Stimulated activated CD4-positive, alpha-beta T cell treated with anti-CD3 and anti-CD28 coated beads, Interleukin-1b, Interleukin-23, amount 100 ng/mL, for 1 hour (primary cell): ENCODE measurements at places on chromosomes 1 and 21.

DNA sequence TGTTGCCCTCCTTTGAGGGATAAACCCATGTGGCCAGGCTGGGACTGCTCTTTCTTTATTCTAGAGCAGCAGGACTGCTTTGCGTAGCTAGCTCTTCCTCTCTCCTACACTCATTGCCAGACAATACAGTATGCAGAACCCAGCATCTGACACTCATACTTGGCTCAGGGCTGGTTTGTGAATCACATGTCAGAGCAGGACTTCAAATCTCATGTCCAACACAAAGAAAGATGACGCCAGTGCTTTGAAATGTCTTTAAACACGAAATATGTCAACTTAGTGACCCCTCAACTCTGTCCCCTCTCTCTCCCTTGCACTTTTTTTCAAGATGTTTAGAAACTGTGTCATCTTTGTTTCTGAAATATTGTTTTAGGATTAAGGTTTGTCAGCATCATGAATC is 135.0 kb downstream of the TGFB2 start:
- no peak for DNase-seq

DNA sequence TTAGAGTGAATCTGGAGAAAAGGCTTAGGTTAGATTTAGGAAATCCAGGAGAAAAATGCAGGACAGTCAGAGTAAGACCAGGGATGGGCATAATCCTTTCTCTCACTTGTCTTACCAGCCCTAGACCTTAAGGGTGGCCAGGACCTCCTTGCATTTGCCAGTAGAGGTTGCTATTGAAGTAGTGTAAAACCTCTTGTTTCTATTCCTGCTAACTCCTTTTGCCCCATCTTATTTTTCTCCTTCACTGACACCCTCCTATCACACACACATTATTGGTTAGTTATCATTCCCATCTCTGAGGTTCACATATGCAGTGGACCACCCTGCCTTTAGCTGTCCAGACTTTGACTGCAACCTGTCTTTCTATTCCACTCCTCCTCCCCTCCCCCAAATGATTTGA is 75.0 kb upstream of the MACF1 start:
- DNase-seq = no peak

GRCh38 chr1:232979558-232979957 is 29.1 kb downstream of the NTPCR start:
- DNase-seq = no peak

GRCh38 chr1:59699227-59699847 is 115.4 kb upstream of the HOOK1 start:
- DNase-seq = no peak

DNA sequence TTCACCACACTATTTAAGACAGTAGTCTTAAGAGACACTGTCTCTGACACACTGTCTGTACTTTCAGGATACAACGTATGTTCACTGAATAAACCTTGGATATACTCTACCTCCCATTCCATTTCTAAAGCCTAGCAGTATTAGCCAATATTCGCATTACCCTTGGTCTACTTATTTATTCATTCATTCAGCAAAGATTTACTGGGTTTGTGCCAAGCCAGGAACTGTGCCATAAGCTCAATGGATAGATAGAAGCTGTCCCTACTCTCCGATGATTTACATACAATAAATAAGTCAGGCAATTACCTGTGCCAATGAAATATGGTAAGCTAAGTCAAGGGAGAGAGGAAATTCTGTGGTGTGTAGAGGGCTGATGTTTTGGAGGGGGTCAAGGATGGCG is 195.2 kb upstream of the RAB4A start:
- no peak for DNase-seq

DNA sequence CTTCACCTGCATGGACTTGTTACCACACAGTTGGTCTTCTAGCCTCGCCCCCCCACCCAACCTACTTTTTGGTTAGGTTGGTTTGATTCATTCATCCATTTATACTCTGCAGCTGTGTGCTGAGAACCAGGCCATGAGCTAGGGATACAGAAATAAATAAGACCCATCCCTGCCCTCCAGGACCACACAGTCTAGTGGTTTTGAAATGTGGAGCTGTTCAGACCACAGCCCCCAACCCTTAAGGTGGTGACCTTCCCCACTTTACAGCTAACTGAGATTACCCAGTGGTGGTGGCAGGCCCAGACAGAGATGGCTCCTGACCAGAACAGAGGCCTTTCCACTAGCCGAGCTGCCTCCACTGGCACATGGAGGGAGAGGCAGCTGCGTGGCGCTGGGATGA is 37.0 kb downstream of the LRRN2 start:
- DNase-seq = no peak
